NCI-H460 (cell line): ENCODE measurements at places on chromosomes 12 and 14. TPM values are rescaled to one million over a fixed set of nuclear protein-coding genes. Genes with fewer than 3 reads are reported as not detected.
A peak's percentile ranks its signal among the peaks of the same experiment; 100 is the strongest.

Gene PTPN21
- total RNA-seq: 3.8 and 5.0 TPM in 2 replicates

Gene VRTN
- not detected in 2 replicates for total RNA-seq

Gene KRT5
- total RNA-seq: not detected in 2 replicates

GRCh38 chr14:55739967-55740648, 160.1 kb downstream of the KTN1 start:
- no peak for DNase-seq

DNA sequence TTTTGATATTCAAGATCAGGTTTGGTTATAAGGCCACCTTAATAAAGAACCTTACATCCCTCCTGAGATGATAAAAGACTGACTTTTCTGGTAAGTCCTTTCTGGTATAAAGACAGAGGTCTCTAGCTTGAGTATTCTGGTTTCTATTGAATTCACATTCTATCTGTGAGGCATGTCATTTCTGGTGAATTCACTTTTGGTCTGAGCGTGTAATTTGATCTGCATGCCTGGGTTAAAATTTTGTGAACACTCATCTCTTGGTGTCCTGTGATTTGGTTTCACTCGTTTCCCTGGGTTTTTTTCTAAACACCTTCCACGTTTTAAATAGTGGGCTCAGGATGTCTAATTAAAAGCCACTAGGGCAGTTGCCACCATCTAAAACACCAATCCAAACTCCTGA, 12.2 kb downstream of the EIF5 start:
- no peak for DNase-seq

DNA sequence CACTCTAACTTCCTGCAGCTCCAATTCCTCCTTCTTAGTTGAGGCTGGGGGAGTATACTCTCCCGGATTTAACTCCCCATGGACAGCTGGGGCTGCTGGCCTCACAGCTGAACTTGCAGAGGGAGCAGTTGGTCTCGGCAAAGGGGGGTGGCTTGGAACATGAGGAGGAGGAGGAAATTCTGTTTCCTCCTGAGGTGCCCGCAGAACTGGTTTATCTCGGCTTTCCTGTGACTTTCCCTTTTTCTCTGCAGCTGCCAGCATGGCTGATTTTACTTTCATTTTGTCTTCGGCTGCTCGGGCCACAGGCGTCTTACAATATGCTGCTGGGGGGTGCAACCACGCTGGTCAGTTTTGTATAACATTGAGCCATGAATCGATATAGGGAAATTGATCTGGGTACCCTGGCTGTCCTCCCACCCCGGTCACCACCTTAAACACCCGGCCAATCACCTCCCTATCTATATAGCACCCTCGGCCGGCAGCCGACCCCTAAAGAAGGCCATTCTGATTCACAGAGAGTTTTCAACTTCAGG, 1317.6 kb downstream of the TMEM121 start:
- DNase-seq: peak; percentile 16

GRCh38 chr12:49195736-49196135, 6.9 kb upstream of the TUBA1A start:
- no peak for DNase-seq

DNA sequence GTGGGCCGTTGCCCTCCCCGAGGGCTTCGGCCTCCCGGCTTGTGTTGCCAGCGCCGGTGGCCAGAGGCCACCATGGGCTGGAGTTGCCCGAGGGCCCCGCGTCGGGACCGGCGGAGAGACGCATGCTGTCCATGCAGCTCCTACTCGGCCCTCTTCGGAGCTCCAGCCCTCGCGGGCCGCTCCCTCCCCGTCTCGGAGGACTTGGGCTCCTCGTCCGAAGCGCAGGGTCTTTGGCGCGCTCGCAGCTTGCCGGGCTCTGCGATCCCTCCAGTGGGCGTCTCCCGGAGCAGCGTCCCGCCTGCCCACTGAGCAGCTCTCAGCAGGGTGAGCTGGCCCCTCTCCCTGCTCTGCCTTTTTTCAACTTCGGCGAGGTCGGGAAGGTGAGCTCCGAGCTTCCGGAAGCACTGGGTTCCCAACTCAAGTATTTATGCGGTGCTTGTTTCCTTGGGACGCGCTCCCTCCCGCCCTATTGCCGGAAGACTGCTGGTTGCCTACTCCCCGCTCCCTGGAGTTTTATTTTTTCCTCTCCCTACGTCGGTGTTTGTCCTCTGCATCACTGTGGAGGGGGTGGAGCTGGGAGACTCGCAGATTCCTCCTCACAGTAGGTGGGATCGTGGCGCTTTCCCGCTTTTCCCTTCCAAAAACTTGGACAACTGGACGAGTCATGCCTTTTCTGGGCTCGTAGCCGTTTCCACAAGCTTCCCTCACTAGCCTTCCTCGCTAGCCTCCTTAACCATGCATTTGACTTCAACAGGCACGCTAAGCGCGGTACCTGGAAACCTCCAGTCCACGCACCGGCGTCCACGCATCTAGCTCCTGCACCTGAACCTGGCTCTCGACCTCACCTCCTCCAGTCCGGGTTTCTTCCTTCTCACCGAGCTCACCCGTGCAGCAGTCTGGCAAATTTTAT, at the start of gene AVPR1A:
Gene AVPR1A (minus strand): TSS at position 489 of the 910 bp plus-strand sequence. CDS start 365 bp downstream, at position 124.
- DNase-seq: no peak

GRCh38 chr14:89550821-89551220, 133.8 kb upstream of the FOXN3 start:
- no peak for DNase-seq

DNA sequence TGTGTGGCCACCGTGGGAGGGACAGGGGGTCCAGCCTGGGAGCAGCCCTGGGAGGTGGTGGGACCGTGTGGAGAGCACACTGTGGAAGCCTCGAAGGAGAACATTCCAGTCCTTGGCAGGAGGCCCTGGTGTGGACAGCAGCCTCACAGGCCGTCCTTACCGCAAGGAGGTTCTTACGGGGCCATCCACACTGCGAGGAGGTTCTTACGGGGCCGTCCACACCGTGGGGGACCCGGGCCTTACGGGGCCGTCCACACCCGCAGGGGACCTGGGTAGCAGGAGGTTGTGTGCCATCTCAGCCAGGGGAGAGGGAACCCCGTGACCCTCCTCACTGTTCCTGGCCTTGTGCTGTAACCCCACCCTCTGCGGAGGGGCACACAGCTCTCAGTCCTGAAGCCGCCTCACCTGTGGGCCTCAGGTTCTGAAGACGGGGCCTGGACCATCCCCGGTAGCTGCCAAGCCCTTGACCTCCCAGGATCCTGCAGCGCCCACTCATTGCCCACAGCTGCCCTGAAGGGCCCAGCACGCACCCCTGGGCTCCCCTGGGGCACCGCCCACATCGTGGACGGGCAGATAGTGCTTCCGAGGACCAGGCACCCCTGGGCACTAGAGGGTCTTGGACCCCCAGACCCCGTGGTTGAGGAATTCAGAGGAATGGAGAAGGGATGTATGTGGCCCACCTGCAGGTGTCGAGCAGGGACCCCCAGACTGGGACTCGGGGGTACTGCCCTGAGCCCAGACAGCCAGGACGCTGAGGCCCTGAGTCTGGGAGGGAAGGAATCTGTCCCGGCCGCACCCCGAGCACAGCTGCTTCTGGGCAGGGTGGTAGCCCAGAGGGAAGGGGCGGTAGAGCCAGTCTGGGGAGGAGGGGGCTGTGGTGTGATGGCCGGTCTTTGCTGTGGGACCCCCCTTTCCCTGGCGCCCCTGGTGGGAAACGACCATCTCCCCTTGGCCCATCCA, 37.3 kb downstream of the LRCOL1 start:
- no peak for DNase-seq

DNA sequence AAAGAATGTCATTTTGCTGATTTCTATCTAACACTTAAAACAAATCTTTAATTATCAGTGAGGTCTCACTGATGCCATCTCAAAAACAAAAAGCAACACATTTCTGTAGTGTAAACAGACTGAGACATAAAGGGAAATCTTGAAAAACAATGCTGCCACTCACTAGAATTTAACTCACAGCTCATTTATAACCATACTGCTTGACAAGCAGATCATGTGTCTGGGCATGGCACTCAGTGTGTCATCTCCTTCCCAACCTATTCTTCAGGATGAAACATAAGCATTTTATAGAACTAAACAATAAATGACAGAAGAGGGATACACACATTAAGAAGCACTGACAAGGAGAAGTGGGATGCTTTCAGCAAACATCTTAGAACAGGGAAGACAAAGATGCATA, 22.4 kb downstream of the ATF7 start:
- no peak for DNase-seq
